ENCODE measurements at places on chromosomes 7 and 10.

DNA sequence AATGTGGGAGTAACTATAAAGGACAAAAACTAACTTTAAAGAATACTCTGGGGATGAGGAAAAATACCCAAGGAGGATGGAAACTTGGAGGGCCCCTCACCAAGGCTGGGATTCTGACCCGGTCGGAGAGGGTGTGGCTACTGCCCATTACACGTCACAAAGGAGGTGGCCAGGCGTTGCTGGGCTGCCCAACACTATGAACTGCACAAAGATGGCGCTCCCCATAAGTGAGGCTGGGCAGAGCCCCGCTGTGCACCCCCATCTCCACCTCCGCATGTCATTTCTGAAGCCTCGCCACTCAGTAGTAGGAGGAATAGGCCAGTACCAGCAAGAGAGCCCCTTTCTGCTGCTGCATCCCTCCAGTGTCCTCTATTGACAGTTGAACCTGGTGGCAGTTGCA, 290.1 kb upstream of the ZNF32 start:
- DNase-seq: no peak

- no peak for DNase-seq
Observed at GRCh38 chr7:69436946-69437345, 161.3 kb upstream of the AUTS2 start.

- DNase-seq: peak; percentile 25
Observed at GRCh38 chr7:77258014-77258413, 58.4 kb upstream of the FGL2 start.

GRCh38 chr10:99520847-99521764, 11.6 kb upstream of the NKX2-3 start:
- DNase-seq: no peak

GRCh38 chr7:132394283-132395198, 181.7 kb downstream of the PLXNA4 start:
- DNase-seq: no peak

DNA sequence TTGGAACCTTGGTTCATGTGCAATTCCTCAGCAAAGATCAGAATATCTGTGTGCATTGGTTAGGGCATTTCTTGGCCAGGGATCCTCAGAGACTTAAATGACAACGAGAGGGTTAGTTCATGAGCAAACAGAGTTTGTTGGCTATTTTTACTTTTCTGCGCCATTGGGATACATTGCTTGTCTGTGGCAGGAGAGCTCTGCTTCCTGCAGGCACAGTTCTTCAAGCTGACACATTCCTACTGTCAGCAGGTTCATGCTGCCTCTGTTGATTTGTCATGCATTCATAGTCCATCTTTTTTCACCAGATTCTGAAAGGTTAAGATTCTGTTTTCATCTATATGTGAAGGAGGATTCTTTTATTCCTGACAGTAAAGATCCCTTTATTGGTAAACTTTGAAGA, 139.4 kb downstream of the TMEM178B start:
- no peak for DNase-seq

- DNase-seq: no peak
Observed at GRCh38 chr7:93948106-93948505, 26.6 kb downstream of the GNG11 start.

- DNase-seq: no peak
Observed at GRCh38 chr10:74145133-74145532, 5.5 kb downstream of the AP3M1 start.

DNA sequence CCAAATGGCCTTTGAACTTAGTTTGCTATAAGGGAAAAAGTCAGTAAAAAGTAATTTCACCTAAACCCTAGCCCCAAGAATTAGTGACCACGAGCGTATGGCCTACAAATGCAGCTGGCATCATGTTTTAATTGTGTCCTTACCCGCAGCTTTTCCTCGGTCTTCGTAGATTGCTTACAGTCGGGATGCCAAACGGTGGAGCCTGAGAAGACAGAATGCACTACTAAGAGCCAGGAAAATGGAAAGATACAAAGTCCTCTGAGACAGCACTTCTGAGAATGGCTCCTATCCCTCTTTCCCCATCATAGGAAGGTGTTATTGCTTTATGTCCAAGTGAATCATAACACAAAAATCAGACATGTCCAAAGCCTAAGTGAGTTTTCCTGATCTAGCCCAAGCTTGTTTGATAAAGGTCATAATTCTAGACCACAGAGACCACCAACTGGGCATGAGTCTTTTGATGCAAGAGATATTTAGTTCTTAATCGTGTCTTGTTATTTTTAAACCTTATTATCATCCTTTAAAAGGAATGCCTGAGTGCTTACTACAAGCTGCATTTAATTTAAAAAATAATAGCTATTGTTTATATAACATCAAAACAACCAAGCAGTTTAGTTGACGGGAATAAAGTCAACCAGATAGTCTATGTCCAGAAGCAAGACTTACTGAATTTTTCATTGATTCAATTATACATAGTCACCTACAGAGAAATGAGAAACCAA, 83.7 kb upstream of the AFAP1L2 start:
- DNase-seq: no peak

DNA sequence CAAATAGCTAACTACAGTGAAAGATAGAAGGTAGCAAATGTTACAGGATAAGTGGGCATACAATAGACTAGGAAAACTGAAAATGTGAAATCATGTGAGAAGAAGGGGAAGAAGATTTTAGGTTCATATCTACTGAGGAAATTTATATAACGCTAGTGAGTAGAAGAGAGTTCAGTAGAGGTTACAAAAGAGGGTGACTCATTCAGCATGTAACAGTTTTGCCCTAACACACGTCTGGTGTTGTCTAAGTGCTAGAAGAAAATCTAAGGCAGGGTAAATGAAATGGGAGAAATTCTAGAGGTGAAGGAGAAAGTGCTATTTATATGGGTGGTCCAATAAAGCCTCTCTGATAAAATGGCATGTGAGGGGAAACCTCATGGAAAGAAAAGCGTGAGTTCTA, 731.4 kb upstream of the POT1 start:
- peak; percentile 1 for DNase-seq

DNA sequence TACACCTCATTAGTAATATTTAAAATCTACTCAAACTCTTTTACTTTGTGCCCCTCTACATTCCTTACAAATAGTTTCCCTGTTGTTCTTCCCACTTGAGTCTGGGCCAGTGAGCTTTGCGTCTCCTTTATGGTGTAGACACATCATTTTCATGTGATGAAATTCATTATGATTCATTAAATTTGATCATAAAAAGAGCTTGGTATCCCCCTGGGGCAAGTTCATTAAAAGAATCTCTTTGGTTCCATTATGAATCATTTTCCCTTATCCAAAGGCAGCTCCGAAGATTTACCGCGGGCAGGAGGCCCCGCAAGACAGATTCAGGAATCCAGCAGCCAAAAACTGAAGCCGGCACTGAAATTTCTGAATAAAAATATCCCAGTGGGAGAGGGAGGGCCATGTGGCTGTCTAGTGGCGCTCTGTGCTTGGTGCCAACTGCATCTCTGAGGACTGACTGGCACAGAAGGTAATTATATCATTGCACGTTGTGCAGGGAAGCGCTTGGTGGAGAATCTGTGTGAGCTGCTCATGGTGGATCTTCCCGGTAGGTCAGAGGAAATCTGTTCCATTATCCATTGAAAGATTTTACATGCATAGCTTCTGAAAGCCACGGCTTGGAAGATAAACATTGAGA, 151.4 kb upstream of the PITRM1 start:
- no peak for DNase-seq

DNA sequence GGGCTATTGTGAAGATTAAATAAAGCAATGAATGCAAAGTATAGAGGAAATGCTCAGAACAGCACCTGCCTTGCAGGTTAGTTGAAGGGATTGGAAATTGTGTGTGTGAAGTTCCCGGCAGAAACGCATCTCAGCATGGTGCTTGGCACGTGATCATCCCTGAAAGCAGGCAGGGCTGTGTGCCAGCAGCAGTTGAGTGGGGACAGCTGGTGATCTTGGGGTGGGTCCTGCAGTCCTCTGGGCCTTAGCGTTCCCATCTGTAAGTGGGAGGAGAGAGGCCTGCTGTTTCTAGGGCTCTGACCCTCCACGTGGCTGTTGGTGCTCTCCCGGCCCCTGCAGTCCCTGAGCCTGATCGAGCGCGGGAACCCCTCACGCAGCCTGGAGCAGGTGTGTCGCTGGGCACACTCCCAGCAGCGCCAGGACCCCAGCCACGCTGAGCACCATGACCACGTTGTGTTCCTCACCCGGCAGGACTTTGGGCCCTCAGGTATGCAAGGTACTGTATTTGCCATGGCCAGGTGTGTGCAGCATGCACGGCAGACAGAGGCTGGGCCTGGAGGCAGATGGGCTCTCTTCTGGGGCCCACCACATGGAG, 55.3 kb downstream of the TBATA start:
- no peak for DNase-seq

All from urothelium cell line (cell line).